Caudate nucleus (tissue), 63 donors: ENCODE measurements at places on chromosomes 2 and 18.

DNA sequence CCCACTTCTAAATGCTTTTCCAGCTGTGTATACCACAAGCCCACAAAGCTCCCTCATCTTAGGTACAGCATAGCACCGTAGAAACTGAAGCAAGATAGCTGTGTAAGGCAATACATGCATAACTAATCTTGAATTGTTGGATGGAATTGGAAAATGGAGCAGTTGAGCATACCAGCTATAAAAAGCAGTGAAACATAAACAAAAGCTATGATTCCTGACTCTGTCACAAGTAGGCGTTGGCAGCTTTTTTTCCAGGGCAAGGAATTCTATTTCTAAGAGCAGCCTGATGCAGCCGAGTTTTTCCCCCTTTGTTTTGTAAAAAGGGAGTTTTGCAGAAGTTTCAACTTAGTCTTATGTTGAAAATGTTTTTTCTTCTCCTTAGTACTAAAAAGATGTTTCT is 32.4 kb downstream of the MOGAT1 start:
- DNase-seq: no peak

DNA sequence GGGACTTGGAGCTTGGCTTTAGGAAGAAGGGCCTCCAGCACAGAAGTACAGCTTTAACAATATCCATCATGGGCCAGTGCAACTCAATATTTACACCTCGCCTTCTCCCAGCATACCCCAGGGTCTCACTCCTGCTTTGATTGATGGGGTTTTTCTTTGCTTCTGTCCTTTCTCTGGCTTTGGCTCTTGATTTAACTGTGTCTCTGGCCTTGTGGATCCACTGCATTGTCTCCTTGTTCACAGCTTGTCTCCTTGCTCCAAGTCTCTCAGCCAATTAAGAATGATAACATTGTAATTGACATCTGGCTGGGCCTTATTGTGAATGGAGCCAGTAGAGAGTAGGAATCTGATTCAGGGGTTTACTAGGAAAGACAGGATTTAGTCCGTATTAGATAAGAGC is 1019.5 kb downstream of the TMEM182 start:
- DNase-seq: no peak

- DNase-seq: no peak
Measured at GRCh38 chr2:226048611-226049010, 649.1 kb downstream of the NYAP2 start.

- DNase-seq: no peak
Measured at GRCh38 chr2:216119986-216120385, 10.8 kb downstream of the XRCC5 start.

GRCh38 chr2:33214436-33214835 is 262.0 kb upstream of the RASGRP3 start:
- DNase-seq: no peak

DNA sequence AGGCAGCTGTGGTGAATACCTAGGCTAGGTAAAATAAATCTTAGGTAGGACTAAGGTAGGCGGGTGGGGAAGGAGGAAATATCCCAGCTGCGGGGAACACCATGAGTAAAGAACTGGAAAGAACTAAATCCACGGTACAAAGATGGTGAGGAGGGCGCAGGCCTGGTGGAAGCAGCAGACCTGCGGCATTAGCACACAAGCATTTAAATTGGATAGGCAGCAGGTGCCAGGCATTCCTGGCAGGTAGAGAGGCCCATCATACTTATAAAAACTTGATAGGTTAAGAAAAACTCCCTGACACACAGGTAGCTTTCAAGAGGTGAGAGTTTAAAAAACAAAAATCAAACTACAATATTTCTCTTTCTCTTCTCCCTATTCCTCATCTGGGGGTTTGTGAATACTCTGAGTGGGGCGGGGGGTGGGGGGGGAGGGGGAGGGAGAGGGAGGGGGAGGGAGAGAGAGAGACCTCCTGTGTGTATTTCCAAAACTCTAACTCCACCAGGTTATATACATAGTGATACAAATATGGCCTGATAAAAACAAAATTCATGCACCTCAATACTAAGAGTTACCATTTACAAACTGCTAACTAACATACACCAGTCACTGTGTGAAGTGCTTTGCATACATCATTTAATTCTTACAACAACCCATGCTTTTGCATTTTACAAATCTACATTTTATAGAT is 13.5 kb downstream of the AAK1 start:
- no peak for DNase-seq

DNA sequence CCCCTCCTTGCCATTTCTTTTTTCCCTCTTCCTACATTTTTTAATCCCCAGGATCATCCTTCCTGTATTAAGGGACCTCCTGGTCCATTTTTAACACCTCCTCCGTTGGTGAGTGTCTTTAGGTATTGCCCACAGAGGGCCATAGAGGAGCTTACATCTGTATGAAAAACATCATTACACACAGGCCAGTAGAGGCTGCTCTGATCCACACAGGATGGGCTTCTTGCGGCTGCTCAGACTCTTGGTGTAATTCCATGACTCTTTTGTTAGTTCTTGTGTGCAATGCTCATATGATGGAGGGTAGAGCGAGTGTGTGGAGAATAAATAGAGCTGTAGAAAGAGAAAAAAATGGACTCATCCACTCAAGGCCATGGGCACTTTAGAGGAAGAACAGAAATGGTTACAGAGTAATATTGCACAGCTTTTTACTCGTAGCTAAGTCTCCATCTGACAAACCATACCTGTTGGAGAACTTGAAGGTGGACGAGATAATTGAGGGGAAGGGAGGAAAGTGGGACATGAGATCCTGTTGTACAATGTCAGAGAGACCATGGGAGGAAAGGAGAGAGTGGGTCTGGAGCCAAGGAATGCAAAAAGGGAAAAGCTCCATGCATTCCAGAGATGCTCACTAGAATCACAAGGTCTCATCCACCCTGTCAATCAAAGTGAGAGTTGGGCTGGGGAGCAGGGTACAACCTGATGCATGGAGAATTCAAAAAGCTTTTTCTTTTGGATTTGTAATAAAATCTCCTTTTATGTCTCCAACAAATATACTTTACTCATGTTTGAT is 129.7 kb upstream of the TNP1 start:
- DNase-seq: no peak

DNA sequence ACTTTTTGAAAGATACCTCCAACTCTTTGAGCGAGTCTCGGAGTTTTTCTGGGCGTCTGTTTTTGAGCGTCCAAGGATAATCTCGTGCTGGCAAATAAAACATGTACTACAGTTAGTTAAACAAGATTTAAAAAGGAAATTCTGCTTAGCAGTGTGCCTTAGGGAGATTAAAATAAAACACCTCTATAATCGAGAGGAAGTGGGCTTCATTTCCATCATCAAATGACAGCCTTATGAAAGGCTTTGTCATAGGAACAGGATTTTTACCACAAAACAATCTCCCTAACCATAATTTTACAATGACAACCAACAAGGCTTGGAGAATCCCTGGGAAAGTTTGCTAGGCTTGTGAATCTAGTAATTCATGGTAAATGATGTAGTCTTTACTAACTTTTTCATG is 103.4 kb downstream of the WDPCP start:
- no peak for DNase-seq

GRCh38 chr2:108621087-108621559 is 86.9 kb downstream of the LIMS1 start:
- DNase-seq: no peak

GRCh38 chr2:20796374-20796791 is 26.5 kb downstream of the LDAH start:
- no peak for DNase-seq

- DNase-seq: no peak
Measured at GRCh38 chr2:12333293-12333692, 383.4 kb upstream of the TRIB2 start.
